ENCODE measurements at places on chromosomes 12 and 14. TPM values are rescaled to one million over a fixed set of nuclear protein-coding genes. Genes with fewer than 3 reads are reported as not detected.

DNA sequence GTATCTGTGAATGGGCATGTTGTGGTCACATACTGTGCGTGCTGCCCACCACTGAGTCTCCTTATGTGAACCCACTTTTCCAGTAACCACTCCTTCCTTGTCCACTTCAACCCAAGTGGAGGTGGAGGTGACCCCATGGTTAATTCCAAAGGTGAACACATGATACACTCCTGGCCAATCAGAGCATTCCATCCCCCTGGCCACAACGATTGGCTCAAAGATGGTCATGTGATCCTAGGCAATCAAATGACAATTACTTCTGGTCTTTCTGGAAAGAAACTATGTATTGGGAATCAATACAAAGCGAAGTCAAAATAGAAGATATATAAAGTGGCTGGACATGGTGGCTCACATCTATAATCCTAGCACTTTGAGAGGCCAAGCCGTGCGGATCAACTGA is 20.2 kb upstream of the CCDC60 start:
- DNase-seq: no peak

- DNase-seq: peak; percentile 2
Measured at GRCh38 chr12:34399631-34400410, 377.5 kb downstream of the ALG10 start.

The GCH1 gene
- 23.0 TPM for polyA plus RNA-seq

- no peak for DNase-seq
Measured at GRCh38 chr12:84421103-84421502, 491.5 kb downstream of the SLC6A15 start.

GRCh38 chr12:50549885-50550284 is 45.1 kb downstream of the DIP2B start:
- DNase-seq: no peak
